GM12878 (cell line): ENCODE measurements at places on chromosomes 7 and 10. TPM values are rescaled to one million over a fixed set of nuclear protein-coding genes. Genes with fewer than 3 reads are reported as not detected.

- DNase-seq = no peak
These were observed 128.0 kb downstream of the ZMIZ1 start for GRCh38 chr10:79196470-79197461.

GRCh38 chr10:97784200-97784810 lies 12.5 kb upstream of the SFRP5 start:
- DNase-seq = no peak

DNA sequence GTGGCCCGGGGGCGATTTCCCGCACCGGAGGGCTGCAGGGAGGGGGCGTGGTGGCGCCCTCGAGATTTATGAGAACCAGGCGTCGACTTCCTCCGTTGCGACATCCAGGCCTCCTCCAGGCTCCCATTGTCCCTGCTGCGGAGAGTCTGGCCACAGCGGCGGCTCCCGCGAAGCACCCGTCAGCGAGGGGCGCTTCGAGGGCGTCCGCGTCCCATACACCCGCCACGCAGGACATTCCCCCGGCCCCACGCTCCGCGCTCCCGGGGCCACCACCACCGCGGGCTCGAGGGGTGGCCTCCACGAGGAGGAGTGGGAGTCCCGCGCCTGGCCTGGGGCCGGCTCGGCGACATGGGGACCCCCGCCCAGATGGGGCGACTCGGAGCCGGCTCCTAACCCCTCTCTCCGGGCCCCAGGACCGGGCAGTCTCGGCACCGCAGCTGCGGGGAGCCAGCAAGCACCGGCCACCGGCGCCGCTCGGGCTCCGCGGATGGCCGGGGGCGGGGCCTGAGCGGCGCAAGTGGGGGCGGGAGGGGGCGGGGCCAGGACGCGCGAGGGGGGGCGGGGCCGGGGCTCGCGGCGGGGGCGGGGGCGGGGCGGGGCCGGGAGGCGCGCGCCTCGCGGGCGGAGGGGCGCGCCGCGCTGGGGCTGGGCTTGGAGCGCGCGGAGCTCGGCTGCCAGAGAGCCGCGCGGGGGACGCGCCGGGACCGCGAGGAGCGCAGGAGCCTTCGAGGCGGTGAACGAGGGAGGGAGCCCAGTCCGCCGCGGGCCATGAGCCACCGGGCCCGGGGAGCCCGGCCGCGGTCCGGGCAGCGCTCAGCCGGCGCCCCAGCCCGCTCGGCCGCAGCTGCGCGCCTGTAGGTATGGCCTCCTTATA lies at the start of gene SH2B2:
TSS of gene SH2B2 (plus strand) at position 632 of the 874 bp plus-strand sequence. CDS start 13,683 bp downstream, outside the sequence.
- no peak for DNase-seq

- no peak for DNase-seq
These were observed 132.3 kb upstream of the C7orf33 start for GRCh38 chr7:148458263-148458662.

DNA sequence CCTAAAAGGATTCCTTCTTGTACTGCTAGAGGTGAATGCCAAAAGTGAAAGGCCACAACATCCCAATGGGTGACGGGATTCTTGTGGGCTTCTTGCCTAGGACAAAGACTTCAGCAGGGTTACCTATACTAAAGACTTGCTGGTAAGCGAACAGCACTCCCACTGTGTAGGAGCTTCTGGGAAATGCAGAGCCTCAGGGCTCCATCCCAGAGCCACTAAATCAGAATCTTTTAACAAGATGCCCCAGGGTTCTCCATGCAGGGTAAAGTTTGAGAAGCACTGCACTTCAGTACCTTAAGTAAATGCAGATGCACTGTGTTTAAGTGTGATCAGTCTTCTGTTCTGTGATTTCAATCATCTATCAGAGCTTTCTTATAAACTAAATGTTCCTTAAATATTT lies 266.9 kb upstream of the KLF14 start:
- no peak for DNase-seq

GRCh38 chr10:3977761-3978160 lies 192.8 kb upstream of the KLF6 start:
- no peak for DNase-seq

- peak; percentile 23 for DNase-seq
These were observed 60.6 kb upstream of the LAMB1 start for GRCh38 chr7:108063520-108063933.

DNA sequence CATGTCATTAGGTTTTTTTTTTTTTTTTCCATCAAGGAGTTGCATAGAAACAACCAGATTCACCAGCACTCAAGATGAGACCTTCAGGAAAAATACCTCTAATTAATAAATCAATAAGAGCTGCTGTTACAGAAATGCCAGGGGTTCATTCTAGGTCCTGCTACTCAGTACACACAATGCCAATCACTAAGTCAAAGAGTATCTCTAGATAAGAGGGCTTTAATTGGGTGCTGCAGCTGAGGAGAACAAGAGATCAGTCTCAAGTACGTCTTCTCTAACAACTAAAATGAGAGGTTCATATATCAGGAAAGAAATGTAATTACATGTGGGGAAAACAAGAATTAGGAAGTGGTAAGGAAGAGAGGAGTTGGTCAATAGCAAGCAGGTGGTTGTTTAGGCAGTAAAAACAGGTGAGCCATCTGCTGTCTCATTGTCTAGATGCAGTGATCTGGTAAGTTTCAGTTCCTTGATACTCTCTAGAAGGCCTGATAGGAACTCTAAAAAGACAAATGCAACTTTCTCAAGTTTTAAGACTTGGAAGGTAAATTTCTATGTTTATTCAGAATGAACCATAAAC lies 272.9 kb upstream of the ZWINT start:
- peak; percentile 59 for DNase-seq

- DNase-seq = no peak
These were observed at the start of gene A1CF for GRCh38 chr10:50885097-50885859. Gene A1CF (minus strand): TSS chr10:50885627. CDS start chr10:50859940, 25,687 bp downstream.

DNA sequence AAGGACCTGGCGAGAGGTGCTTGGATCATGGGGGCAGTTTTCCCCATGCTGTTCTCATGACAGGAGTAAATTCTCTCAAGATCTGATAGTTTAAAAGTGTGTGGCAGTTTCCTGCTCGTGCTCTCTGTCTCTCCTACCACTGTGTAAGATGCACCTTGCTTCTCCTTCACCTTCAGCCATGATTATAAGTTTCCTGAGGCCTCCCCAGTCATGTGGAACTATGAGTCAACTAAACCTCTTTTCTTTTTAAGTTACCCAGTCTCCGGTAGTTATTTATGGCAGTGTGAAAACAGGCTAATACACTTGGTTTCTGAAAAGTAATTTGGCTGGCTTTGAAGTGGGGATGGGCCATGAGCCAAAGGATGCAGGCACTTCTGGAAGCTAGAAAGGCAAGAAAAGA lies 268.0 kb upstream of the KAT6B start:
- DNase-seq = no peak

GRCh38 chr7:5532536-5533335 lies 109.1 kb upstream of the TNRC18 start:
- DNase-seq = peak; percentile 82

DNA sequence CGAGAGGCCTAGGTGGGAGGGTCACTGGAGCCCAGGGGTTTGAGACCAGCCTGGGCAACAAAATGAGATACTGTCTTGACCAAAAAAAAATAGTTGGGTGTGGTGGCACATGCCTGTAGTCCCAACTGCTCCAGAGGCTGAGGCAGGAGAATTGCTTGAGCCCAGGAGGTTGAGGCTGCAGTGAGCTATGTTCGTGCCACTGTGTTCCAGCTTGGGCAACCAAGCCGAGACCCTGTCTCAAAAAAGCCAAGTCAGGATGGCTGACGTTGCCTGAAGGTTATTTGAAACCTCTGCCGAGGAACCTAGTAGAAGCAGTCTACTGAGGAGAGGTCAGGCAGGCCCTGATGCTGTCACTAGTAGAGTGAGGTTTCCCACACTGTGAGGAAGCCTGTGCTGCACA lies 22.8 kb downstream of the DNAJB6 start:
- DNase-seq = no peak

GRCh38 chr7:5594616-5595544 lies 171.2 kb upstream of the TNRC18 start:
- DNase-seq = no peak

GRCh38 chr10:91287276-91287675 lies 66.8 kb downstream of the PCGF5 start:
- DNase-seq = no peak

DNA sequence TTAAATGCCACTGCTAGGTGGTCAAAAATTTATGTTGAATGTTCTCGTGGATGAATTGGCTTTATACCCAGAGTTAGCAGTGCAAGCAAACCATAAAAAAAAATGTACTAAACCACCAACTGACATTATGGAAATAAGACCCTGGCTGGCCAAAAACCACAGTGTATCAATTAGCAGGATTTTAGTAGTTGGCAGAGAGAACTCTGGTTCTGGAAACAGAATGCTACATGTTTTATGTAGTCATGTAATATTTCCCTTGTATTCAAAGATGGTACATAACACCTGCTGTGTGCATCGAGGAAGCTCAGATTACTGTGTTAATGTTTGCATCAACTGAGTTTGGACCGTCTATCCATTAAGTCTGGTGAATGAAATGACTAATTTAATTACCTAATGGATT lies 618.5 kb downstream of the CCSER2 start:
- DNase-seq = no peak

GRCh38 chr7:111681242-111681641 lies 119.0 kb upstream of the IMMP2L start:
- no peak for DNase-seq

DNA sequence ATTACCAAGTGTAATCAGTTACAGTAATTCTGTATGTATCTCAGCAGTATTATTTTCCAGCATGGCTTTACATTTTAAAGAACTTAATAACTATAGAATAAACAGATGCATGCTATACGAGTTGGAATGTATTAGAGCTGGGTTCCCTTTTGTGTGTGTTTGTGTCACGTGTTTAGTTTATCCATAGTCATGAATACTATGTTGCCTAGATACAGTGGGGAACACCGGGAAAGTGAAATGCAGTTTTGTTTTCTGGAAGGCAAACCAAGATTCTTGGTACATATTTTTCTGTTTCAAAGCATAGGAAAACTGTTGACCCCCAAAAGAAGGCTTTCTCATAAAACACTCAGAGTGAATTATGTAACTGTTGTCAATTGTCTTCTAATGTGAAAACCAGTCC lies 119.0 kb downstream of the FANK1 start:
- DNase-seq = no peak

GRCh38 chr7:111107579-111107978 lies 16.7 kb downstream of the LRRN3 start:
- DNase-seq = no peak

DNA sequence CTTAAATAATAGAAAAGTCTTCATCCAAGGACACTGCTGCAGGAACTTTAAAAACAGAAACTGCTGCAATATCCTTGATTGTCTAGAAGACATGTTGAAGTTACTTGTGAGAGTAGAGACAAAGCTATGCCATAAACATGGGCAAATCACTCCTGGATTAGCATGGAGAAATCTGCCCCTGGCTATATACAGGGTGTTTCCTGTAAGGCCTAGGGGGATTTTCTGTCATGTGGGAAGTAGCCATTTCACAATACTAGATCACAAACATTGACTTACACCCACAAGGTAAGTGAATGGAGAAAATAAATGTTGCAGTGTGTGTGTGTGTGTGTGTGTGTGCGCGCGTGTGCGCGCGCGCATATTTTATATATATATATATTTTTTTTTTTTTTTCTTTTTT lies 35.2 kb upstream of the PDK4 start:
- no peak for DNase-seq

DNA sequence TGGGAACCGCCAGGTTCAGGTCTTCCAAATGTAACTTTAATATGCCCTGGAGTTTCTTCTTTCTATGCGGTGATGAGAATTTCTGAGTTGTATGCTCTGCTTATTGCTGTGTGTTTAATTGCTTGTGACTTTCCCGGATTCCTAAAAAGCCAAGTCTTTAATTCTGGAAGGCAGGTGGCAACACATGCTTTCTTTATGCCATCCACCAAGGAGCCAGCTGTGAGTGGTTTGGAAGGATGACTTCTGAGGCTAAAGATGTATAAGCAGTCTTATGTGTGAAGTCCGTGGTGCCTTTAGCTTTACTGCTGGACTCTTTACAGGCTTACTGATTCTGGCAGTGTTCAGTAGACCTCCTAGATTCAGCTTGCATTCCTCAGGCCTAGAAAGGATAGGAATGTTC lies 3.1 kb downstream of the SDK1 start:
- no peak for DNase-seq

GRCh38 chr7:66076462-66077329 lies 1.1 kb downstream of the ASL start:
- DNase-seq = no peak

DNA sequence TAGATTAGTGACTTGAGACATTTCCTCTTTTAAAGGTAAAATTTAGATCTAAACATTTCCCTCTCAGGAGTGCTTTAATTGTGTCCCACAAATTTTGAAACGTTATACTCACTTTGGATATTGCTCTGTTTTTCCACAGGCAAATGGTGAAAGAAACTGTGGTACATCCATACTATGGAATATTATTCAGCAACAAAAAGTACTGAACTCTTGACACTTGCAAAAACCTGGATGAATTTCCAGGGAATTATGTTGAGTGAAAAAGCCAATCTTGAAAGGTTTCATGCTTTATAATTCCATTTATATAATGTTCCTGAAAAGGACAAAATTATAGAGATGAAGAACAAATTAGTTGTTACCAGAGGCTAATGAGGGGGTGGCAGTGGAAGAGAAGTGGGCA lies 153.3 kb upstream of the SVIL start:
- DNase-seq = no peak

DNA sequence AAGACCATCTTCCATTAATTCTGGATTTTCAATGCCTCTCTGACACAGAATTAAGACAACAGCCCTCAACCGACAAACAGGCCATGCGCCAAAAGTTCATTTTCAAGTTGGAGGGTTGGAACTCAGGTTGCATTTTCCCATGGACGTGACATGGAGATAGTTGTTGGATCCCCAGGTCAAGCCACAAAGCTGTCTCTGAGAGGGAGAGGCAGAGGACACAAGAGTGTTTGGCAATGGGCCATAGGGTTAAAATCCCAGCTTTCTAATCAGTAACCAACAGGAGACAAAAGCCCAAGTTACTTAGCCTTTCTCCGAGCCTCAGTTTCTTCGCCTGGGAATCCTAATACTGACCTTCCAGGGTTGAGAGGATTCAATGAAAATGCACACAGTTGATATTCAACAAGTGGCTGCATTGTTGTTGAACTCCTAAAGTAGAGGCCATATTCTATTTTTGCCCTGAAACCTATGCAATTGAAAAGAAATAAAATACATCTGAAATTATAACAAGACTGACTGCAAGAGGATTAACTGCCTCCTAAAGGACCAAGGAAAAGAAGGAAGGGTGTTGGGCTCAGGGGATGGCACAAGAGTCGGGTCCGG lies 44.3 kb downstream of the SORBS1 start:
- no peak for DNase-seq

The GNAT3 gene
- 4.3 and 5.8 TPM in 2 replicates for total RNA-seq

The CCDC6 gene
- total RNA-seq = 45.0 and 46.2 TPM in 2 replicates

The CNTNAP2 gene
- 0.08 TPM in 2 replicates for total RNA-seq

The C10orf88 gene
- total RNA-seq = 6.8 and 10.9 TPM in 2 replicates

The POU6F2 gene
- not detected in 2 replicates for total RNA-seq

The NPSR1 gene
- not detected in 2 replicates for total RNA-seq

The UBN2 gene
- total RNA-seq = 5.3 and 8.5 TPM in 2 replicates

The PPP1R17 gene
- not detected in 2 replicates for total RNA-seq

The RARRES2 gene
- total RNA-seq = 0.96 and 2.2 TPM in 2 replicates

The CTAGE4 gene
- 1.3 and 1.5 TPM in 2 replicates for total RNA-seq

The CUBN gene
- total RNA-seq = 0.03 TPM in 1 of 2 replicates, not detected in the other

The ADRA2A gene
- total RNA-seq = 0.08 TPM in 1 of 2 replicates, not detected in the other
